ENCODE measurements at places on chromosomes 6 and 20.

- DNase-seq: no peak
Observed at GRCh38 chr6:136365776-136366354, 76.2 kb upstream of the BCLAF1 start.

DNA sequence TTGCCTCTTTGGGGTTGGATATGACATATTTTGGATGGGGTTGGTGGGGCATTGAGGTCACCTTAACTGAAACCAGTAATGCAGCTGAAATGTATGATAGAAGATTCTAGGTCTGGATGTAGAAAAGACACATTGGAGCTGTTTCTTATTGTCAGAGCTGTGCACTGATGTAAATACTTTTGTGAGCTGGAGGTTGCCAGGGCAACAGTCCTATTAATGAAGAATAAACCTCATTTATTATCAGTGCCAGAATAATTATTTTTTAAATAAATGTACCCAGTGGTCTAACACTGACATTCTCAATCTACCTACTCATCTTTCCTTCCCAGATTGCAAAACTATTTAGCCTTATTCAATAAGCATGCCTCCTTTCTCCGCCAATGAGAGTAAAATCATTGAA is 57.0 kb downstream of the CAP2 start:
- no peak for DNase-seq

DNA sequence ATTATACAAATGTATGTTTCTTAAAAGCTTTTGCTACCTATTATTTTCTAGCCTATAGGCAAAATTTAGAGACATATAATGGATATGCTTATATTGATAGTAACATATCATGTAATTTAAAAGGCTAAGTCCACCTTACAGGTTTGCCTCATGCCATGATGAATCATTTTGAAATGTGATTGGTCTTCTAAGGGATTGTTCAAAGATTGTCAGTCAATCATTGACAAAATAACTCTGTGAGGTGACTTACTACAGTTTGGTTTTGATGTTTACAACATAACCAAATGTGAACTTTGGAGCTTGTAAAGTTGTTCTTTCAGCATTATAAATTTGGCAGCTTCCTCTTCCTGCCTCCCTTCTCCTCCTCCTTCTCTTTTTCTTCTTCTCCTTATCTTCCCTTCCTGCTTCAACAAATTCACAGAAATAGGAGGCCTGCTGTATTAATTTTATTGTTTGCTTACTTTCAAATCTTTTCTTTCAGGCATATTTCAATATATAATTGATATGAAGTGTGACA is 39.7 kb upstream of the ZFP64 start:
- DNase-seq: no peak

DNA sequence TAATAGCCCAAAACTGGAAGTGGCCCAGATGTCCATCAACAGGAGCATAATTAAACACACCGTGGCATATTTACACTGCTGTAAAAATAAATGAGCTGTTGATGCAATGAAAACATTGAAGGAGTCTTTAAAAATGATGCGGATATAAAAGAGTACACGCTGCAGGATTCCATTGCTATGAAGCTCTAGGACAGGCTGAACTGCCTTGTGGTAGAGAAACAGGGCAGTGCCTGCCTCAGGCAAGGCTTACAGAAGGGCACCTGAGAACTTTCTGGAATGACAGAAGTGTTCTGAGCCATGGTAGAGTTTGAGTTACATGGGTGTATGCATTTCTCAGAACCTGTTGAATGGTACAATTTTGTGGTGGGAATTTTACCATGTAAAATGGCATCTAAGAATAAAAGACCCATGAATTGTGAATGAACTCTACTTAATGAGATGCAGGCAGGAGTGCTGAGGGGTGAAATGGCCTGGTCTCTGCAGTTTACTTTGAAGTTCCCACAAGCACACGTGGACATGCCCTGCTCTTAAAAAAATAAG is 45.3 kb upstream of the RIN2 start:
- DNase-seq: no peak

DNA sequence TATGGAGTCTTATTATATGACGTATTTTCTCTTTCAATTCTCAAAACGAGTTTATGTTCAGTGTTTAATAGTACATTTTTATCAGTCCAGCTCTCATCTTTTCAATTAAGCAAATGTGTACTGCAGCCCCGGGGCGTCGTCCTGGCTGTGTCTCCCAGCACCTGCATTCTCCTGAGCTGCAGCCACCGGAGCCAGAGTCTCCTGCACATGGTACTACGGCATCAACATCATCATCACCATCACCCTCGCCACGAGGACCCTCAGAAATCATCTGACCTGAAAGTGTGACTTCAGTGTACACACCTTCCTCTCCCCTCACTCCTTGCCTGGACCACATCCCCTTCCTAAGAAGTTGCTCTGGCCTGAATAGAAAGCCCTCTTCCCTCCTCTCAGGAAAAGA is 267.7 kb upstream of the ARID1B start:
- DNase-seq: no peak

DNA sequence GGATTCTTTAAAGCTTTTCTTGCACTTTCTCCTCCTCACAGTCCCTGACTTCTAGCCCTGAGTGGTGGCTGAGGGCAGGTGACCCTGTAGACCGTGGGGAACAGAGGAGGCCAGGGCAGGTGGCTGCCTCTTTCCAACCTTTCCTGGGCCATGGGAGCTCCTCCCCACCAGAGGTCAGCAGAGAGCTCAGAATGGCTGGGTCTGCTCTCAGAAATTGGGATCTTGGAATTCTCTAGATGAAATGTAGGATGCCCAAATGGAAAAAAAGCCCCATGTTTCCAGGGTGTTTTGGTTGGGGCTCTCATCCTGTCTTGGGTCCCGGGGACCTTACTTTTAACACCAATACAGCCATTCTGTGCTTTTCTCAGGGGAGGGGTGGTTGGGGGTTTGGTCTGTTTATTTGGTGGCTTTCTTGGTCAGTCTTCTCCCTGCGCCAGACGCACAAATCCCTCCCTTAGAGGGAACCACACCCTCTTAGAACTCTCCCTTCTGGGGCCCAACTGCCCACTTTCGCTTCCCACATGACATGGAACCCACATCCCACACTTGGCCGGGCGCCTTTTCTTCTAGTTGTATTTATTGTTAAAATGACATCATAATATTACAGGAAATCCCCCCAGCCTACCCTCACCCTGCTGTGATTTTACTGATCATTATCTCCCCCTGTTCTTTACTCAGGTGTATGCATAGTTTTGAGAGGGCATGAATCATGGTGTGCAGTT is 17.9 kb downstream of the GNAS start:
- DNase-seq: no peak

- no peak for DNase-seq
Observed at GRCh38 chr6:12679341-12679740, 37.2 kb upstream of the PHACTR1 start.

- no peak for DNase-seq
Observed at GRCh38 chr6:44251576-44252524, 4.9 kb downstream of the HSP90AB1 start.

DNA sequence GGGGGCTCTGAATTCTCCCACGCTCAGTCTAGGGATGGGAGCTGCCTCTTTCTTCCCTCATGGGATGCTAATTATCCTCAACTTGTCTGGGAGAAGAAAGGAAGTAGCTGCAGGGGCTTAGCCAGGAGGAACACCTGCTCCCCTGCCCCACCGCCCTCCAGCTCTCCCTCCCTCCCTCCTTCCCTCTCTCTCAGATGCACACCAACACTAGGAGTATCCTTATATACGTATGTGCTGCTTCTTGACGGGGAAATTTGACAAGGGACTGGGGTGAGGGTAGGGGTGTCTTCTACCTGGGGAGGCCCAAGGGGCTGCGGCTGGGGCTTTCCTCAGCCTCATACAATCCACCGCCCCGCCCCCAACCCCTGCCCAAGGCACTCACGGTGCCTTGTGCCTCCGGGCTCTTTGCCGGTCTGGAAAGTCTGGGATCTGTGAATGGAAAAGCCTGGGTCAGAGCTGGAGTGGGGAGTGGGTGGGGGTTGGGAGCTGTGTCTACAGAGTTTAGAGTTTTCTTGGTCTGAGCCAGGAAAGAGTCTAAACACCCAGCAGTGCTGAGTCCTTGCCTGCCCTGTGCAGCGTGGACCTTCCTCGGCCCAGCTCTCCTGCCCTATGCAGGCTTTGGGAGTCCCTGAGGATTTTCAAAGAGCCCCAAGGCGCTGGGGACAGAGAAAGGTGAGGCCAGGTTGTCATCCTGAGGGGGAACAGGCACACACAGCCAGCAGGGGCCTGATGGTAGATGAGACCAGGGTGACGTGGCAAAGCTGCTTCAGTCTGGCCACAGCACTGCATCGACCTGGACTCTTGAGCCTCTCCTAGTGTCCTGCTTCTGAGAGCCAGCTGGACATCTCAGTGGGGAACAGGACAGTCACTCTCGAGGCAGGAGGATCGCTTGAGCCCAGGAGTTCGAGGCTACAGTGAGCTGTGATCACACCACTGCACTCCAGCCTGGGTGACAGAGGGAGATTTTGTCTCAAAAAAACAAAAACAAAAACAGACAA is 29.3 kb upstream of the EMILIN3 start:
- DNase-seq: no peak

GRCh38 chr6:108660251-108660650 is 99.5 kb downstream of the FOXO3 start:
- no peak for DNase-seq

GRCh38 chr6:136104556-136104955 is 145.6 kb downstream of the MTFR2 start:
- DNase-seq: no peak

GRCh38 chr20:35478804-35479472 is 23.5 kb downstream of the CEP250 start:
- DNase-seq: peak; percentile 5

DNA sequence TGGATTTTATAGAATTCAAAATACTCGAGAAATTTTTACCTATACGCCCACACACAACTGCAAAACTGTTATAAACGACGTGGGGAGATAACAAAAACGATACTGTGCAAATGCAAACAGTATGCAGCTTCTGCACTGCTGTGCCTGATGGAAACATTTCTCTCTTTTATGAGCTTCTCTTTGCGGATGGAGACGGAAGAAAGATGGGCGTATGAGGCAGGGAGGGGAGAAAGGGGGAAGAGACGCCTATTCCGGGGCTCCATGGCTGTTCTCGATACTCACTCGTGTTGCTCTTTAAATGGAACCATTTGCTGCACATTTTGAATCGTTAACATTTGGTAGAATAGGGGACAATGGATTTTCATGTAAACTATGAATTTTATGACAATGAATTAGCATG is 69.1 kb upstream of the EXOC2 start:
- DNase-seq: no peak

DNA sequence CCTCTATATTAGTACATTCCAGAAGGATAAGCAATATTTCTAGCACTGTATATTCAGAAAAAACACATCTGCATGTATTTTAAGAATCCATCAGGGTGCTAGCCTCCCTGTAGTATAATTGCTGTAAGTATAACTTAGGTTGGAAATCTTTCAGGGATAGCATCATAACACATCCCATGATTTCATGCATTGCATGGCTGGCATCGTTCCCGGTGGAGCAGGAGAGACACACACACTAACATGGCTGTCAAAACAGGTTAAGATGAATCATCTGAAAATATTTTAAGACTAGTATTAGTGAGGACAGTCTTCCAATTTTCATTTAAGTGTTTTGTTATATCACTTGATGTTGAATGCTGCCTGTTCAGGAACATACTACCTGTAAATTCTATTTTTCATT is 32.1 kb upstream of the CENPW start:
- DNase-seq: no peak

DNA sequence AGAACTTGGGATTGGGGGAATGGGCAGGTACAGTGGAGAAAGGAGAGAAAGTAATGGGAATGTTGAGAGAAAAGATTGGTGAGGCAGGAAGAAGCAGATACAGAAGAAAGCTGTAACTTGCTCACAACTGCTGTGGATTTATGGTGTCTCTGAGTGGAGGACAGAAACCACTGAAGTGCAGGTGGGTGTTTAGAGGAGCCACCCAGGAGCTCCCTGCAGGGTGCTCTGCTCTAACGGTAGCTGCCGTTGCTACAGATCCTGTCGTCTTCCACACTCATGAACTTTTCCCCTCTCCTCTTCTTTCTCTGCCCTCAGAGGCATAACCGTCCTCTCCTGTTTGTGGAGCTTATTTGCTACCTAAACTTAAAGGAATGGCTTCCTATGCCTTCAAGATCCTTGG is 27.5 kb upstream of the MAPK13 start:
- DNase-seq: no peak

- no peak for DNase-seq
Observed at GRCh38 chr20:46720776-46721425, 11.5 kb downstream of the SLC2A10 start.

DNA sequence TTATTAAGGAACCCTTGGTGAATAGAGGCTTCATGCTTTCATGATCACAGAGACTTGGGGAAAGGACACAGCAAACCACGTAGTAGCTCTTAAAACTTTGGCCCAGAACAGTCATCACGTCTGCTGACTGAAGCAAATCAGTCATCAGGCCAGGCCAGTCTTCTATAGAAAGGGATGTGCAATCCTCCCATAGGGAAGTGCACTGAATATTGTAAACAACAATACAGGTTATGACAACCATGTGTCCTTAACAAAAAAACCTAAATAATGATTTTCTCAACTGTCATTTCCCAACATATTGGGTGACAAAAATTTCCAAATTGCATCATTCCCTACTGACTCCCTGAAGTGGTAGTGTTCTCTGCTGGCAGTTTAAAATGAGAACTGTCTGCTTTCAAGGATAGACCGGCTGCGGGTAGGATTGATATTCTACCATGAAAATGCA is 388.2 kb upstream of the CITED2 start:
- DNase-seq: no peak

- no peak for DNase-seq
Observed at GRCh38 chr20:25252230-25252651, 4.4 kb downstream of the PYGB start.
